NCI-H524 treated with DMSO at 0.1 percent for 48 hours (cell line): ENCODE measurements at places on chromosomes 5 and 9.

- DNase-seq: no peak
These were observed 182.3 kb downstream of the MACROH2A1 start for GRCh38 chr5:135216471-135217343.

DNA sequence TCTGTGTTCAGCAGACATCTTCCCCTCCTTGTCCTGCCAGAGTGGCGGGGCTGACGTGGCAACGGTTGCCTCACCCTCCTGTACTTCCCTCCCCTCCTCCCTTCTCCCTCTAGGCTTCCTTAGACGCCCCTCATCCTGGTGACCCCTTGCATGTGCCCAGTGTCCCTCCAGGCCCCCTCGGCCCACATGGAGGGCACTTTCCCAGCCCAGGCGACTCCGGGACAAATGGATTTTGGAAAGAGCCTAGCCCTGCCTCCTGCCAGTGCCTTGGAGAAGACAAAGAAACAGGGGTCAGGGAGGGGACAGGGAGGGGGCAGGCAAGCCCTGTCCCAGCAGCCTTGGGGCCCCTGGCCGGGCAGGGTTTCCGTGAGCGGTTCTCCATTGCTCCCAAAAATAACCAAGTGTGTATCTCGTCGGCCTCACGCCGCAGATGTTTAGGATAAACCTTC lies 38.3 kb upstream of the NEURL1B start:
- DNase-seq: no peak

GRCh38 chr5:127957701-127958239 lies 125.8 kb upstream of the SLC12A2 start:
- peak; percentile 17 for DNase-seq

GRCh38 chr5:93421468-93421867 lies 159.6 kb downstream of the NR2F1-AS1 start:
- no peak for DNase-seq

GRCh38 chr9:581673-582497 lies 259.6 kb upstream of the DMRT1 start:
- no peak for DNase-seq

- no peak for DNase-seq
These were observed 80.3 kb downstream of the FGF1 start for GRCh38 chr5:142605611-142606010.

DNA sequence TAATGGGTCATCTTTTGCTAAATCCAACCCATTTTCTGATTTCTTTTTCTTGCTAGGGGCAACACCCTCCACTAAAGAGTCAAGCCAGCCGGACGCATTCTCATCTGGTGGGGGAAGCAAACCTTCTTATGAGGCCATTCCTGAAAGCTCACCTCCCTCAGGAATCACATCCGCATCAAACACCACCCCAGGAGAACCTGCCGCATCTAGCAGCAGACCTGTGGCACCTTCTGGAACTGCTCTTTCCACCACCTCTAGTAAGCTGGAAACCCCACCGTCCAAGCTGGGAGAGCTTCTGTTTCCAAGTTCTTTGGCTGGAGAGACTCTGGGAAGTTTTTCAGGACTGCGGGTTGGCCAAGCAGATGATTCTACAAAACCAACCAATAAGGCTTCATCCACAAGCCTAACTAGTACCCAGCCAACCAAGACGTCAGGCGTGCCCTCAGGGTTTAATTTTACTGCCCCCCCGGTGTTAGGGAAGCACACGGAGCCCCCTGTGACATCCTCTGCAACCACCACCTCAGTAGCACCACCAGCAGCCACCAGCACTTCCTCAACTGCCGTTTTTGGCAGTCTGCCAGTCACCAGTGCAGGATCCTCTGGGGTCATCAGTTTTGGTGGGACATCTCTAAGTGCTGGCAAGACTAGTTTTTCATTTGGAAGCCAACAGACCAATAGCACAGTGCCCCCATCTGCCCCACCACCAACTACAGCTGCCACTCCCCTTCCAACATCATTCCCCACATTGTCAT lies 72.0 kb downstream of the NUP214 start:
- no peak for DNase-seq

DNA sequence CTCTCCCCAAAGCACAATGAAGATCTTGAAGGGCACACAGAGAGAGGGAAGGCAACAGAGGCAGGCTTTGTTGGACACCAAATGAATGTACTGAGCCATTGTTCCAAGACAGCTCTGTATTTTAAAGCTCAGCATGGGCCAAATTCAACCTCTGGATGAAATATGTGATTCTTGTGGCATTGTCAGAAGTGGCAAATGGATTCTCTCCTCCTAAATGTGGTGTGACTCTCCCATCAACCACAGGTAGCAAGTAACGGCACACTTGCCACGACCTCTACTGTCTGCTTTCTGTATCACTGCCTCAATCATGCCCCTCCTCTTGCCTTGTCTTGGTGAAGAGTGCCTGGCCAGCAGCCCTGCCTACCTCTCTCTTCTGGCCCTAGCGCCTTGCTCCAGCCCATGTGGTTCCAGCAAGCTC lies 6.1 kb upstream of the MOB3B start:
- DNase-seq: no peak

GRCh38 chr5:163677092-163677491 lies 171.7 kb downstream of the MAT2B start:
- DNase-seq: no peak

- no peak for DNase-seq
These were observed 202.8 kb upstream of the TAS2R1 start for GRCh38 chr5:9832921-9833320.

DNA sequence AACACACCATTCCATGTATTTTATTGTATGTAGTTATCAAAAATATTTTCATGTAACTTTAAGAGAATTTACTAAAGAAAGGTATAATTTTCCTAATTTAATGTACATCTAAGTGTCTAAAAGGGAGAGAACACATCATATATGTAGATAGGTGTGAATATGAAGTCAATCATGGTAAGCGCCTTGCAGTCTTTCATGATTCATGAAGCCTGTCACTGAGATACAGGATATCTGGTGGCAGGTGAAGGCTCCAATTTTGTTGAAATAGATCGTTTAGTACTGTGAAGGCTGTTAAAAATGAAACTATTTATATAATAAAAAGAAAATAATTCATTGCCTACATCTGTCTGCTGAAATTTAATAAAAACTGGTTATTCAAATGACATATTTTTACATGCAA lies 15.5 kb upstream of the RGMB start:
- no peak for DNase-seq

GRCh38 chr9:87406543-87407166 lies 91.0 kb upstream of the DAPK1 start:
- no peak for DNase-seq

DNA sequence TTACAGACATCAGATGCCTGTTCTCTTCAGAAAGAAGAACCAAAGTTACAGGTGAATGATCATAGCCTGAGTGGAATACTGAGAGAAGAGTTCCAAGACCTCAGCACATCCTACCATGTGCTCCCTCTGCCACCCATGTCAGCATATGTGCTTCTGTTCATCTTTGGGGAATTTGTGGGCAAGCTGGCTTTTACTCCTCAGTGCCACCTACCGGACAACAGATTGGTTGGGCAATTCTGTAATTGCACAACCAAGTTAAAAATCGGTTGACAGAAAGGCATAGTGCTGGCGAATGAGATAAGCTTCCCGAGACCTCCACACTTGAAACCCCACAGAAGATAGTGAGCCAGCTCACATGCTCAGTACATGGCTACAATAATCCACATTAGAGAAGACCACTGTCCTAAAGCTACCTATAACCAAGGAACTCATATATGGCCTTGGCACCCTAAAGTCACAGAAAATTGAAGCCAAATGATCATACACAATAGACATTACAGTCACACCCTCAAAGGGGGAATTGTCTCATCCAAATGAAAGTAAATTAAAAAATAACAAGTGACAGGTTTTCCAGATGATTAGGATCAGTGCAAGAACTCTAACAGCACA lies 1238.0 kb upstream of the NUDT12 start:
- DNase-seq: no peak

DNA sequence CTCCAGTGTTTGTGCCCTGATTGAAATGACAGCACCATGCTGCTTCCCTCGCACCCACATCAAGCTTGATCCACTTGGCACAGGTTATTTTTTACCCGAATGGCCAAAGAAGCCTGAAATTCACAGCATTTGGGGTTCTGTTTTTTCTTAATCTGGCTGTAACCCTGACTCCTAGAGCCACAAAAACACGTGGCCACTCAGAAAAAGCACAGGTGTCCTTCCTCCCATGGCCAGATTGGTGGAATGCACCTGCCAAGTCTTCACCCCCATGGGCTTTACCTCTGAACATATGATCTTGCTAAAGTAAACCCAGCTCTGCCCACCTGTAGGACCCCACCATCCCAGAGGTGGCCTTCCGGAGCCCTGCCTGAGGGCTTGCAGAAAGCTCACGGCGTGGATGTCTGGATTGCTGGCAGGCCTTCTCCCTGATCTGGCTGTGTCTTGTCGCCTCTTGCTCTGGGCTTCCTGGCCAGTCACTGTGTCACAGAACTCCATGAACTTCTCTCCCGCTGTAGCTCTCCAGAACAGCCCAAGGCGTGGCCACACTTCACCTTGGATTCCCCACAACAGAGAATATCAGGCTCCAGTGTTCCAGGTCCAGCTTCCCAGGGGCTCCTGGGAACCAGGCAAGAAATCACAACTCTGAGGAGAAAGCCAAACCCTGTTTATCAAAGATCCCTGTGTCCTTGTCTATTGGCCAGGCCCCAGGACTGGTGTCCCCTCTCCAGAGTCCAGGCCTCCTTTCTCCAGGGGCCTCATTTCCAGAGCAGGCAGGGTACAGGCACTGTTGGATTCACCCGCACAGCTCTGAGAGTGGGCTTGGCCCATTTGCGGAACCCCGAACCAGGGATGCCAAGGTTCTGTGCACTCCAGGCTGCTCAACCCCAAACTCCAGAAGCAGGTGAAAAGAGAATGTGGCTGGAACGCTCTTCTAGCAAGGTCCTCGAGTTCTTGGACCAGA lies 272.5 kb downstream of the SYK start:
- DNase-seq: no peak

GRCh38 chr5:96856371-96856770 lies 19.9 kb upstream of the ERAP2 start:
- no peak for DNase-seq

GRCh38 chr5:35129921-35130485 lies 82.3 kb upstream of the AGXT2 start:
- no peak for DNase-seq

DNA sequence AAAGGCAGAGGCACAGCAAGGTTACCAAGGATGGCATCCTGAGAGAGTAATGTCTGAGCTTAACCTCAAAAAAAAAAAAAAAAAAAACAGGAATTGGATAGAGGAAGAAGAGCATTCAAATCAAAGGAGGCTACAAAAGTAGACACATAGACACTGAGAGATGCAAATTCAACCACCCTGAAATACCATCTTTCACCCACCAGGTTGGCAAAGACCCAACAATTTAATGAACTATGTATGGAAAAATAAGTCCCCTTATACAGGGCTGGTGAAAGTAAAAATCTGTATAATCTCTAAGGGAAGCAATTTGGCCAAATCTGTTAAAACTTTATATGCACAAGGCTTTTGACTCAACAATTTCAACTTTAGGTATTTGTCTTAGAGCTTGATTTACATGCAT lies 4.9 kb downstream of the NADK2 start:
- no peak for DNase-seq

- DNase-seq: no peak
These were observed 4.7 kb downstream of the URM1 start for GRCh38 chr9:128375865-128376264.

DNA sequence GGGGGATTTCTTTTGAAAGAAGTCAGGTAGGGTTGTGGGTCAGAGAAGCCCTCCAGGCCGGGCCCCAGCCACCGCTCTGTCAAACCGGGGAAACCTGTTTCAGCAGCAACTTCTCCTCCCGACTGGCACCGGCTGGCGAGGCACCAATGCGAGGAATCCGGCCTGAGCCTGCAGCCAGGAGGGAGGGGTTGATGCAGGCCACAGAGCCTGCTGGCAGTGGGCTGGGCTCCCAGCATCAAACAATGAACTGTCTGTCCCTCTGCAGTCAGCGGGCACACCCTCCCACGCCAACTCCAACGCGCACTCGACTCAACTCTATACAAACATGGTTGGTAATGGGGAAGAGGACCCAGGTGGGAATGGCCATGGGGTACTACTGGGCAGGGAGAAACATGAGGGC lies 12.1 kb downstream of the PCDH1 start:
- DNase-seq: no peak

DNA sequence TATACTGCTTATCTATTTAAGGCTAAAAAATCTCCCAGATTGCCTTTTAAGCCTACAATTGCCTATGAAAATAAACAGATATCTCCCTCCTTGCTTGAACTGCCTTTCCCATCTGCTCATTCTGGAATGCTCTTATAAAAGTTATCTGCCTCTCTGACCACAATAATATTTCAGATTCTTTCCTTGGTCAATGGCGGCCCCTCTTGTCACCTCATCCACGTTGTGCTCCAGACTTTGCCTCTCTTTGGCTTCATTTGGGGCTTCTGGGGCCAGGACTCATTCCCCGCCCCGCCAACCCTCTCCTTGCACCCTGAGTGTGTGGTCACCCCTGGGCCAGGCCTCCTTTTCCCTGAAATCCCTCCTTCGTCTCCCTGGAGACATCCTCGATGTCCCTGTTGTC lies 110.0 kb upstream of the RPS23 start:
- no peak for DNase-seq

- no peak for DNase-seq
These were observed 904 bp downstream of the EDF1 start for GRCh38 chr9:136865041-136865767.

GRCh38 chr5:176133877-176134276 lies 104.3 kb upstream of the SIMC1 start:
- no peak for DNase-seq

DNA sequence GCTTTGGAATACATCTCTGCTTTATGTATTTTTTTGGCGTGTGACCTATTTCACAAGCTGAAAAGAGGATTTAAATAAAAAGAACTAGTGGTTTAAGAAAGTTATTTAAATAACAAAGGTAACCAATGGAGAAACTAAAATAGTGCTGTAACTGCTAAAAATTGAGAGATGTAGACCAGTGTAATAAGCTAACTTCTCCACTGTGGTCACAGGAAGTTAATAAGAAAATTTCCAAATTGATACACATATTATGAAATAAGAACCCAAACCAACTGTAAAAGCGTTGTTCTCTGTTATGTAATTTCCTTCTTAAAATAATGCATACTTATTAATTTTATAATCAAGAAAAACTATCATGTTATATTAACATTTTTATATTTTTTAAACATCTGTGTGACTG lies 29.1 kb upstream of the ZFAND5 start:
- no peak for DNase-seq

GRCh38 chr5:1792842-1793266 lies 6.8 kb downstream of the MRPL36 start:
- no peak for DNase-seq

- DNase-seq: no peak
These were observed 24.8 kb upstream of the TLR4 start for GRCh38 chr9:117679416-117679815.

- no peak for DNase-seq
These were observed 25.5 kb upstream of the B4GALT1 start for GRCh38 chr9:33192493-33193255.
